ENCODE measurements at places on chromosomes 3 and 15. TPM values are rescaled to one million over a fixed set of nuclear protein-coding genes. Genes with fewer than 3 reads are reported as not detected.

The CYP8B1 gene
- total RNA-seq: not detected

The DUOXA2 gene
- total RNA-seq: not detected

The GRM2 gene
- not detected for total RNA-seq

The PYGO1 gene
- 8.6 TPM for total RNA-seq

The C3orf22 gene
- not detected for total RNA-seq

The FBXO40 gene
- total RNA-seq: not detected

The MKRN2OS gene
- total RNA-seq: not detected

The SERINC4 gene
- 0.09 TPM for total RNA-seq
